Right atrium auricular region (tissue), 2 donors: ENCODE measurements at places on chromosomes 11 and 22. TPM values are rescaled to one million over a fixed set of nuclear protein-coding genes. Genes with fewer than 3 reads are reported as not detected.

- no peaks in the 10 kb centered on the region for H3K4me1 ChIP-seq
- peak overlapping the region; percentile 39 for H3K4me3 ChIP-seq
- peaks cover 7% of the 10 kb centered on the region for H3K27me3 ChIP-seq
- no peaks in the 10 kb centered on the region for H3K36me3 ChIP-seq
Measured at GRCh38 chr11:123430721-123431497, 840 bp downstream of the GRAMD1B start.

The OR8G1 gene
- not detected for total RNA-seq

DNA sequence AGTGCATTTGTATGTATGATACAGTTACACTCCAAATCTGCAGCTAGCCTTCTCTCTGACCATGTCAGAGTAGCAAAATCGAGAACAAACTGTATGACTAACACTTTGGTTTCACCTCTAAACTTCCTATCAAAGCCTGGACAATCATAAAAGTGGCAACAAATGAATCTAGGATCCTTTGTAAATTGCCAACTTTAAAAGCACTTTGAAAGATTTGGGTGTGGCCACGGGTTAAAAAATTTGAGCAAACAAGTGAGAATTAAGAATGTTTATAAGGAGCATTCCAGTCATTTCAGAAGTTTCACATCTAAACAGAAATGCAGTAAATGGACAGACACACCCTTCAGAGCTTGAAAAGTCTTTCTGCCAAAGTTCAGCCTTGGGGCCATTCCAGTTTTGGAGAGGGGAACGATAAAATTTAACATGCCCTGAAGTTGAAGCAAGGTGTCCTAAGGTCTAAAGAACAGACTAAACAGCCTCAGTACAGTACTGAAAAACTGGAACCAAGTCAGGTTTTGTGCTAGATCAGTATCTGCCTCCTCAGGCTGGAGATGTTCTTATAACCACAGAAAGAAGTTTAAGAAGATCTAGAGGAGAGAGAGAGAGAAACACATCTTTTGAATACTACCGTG lies 181.9 kb upstream of the BDNF start:
- H3K27ac ChIP-seq = no peak overlapping the region
- H3K4me3 ChIP-seq = no peak overlapping the region
- H3K4me1 ChIP-seq = no peaks in the 10 kb centered on the region
- no peak for DNase-seq

GRCh38 chr22:42788021-42788420 lies 67.4 kb upstream of the A4GALT start:
- H3K4me1 ChIP-seq = peaks cover 17% of the 10 kb centered on the region
- no peak overlapping the region for H3K4me3 ChIP-seq
- H3K36me3 ChIP-seq = no peaks in the 10 kb centered on the region
- no peak for DNase-seq
- H3K27me3 ChIP-seq = no peaks in the 10 kb centered on the region

The FIBIN gene
- 13.9 TPM for total RNA-seq

DNA sequence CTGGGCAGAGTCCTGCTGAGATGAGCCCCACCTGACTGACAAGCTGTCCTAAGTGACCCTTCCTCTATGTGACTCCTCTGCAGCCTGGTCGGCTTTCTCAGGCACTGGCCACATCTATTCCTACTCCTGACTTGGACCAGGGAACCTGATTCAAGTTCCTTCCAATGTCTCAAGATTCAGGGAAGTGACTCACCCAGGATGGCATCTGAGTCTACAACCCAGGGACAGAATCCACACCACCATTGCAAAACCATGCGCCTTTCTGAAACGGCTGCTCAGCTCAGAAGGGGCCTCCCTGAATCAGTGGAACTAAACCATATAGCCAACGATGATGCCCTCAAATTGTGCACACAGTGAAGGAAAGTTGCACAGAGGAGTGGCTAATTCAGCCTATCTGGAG lies 63.9 kb upstream of the CSNK2A3 start:
- DNase-seq = no peak
- no peak overlapping the region for H3K27ac ChIP-seq
- no peaks in the 10 kb centered on the region for H3K27me3 ChIP-seq

- DNase-seq = no peak
- H3K4me3 ChIP-seq = peak overlapping the region; percentile 90
- H3K36me3 ChIP-seq = no peaks in the 10 kb centered on the region
- no peaks in the 10 kb centered on the region for H3K4me1 ChIP-seq
- peak overlapping the region; percentile 97 for H3K27ac ChIP-seq
Measured at GRCh38 chr22:39151329-39151975, 1.0 kb downstream of the CBX7 start.

DNA sequence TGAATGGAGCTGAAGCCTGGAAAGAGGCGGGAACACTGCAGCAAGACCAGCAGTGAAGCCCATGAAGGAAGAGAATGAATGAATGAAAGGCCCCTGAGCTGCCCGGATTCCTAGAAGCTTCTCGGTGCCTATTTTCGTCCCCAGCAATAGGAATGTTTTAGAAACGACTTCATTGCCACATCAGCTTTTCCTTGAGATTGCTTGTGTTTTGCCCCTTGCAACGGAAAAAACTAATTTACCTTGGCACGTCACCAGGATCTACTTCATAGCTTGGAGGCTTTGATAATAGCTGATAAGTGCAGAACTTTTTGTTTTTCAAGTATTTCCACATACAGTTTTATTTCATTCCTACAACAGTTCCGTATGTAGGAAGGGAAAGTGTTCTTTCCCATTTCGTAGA lies 248.9 kb upstream of the NARS2 start:
- no peak overlapping the region for H3K4me3 ChIP-seq
- no peaks in the 10 kb centered on the region for H3K4me1 ChIP-seq
- H3K27me3 ChIP-seq = no peaks in the 10 kb centered on the region
- no peak overlapping the region for H3K27ac ChIP-seq
- DNase-seq = no peak

DNA sequence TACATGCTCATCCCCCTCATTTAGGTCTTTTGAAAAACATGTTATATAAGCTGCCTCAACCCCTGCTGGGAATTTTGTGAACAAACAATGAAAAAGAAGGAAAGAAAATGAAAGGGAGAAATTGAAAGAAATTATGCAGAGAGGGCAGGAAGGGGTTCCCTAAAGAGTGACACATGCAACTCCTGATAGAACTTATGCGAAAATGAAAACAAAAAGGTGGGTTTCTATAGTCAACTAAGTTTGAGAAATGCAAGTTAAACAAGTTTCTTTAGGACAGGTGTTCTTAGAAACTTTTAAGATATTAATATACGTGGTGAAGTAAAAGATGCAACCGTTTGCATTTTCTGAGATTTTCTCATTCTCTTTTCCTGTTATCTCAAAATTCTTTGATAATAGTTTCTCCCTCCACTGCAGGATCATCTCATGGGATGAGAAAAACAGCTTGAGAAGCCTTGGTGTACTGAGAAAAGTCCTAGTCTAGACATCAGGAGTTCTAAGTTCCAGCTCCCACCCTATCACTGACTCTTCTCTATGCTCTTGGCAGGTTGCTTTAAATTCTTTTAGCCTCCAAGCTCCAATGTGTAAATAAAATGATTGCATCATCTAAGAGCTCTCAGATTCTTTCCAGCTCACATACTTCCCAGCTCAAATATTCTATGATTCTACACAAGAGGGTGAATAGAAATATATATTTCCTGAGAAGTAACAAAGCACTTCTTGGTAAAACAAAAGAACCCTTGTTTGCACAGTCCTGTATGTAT lies 109.2 kb downstream of the FAM76B start:
- H3K27me3 ChIP-seq = no peaks in the 10 kb centered on the region
- peak overlapping the region; percentile 25 for H3K27ac ChIP-seq
- H3K4me3 ChIP-seq = no peak overlapping the region
- no peaks in the 10 kb centered on the region for H3K36me3 ChIP-seq
- no peaks in the 10 kb centered on the region for H3K4me1 ChIP-seq

DNA sequence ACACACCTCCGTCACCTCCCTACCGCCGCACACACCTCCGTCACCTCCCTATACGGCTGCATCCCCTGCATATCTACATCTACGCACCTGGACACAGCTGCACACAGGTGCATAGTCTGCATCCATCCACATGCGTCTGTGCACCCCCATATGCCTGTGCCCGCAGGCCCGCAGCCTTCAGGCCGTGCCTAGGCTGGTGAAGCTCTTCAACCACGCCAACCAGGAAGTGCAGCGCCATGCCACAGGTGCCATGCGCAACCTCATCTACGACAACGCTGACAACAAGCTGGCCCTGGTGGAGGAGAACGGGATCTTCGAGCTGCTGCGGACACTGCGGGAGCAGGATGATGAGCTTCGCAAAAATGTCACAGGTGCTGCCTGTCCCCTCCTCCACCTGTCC lies 4.8 kb downstream of the PKP3 start:
- H3K27me3 ChIP-seq = peaks cover 15% of the 10 kb centered on the region
- DNase-seq = no peak
- H3K4me3 ChIP-seq = no peak overlapping the region
- H3K4me1 ChIP-seq = peaks cover 22% of the 10 kb centered on the region
- H3K27ac ChIP-seq = no peak overlapping the region

- H3K4me1 ChIP-seq = no peaks in the 10 kb centered on the region
- no peak overlapping the region for H3K27ac ChIP-seq
- no peaks in the 10 kb centered on the region for H3K27me3 ChIP-seq
- H3K36me3 ChIP-seq = no peaks in the 10 kb centered on the region
Measured at GRCh38 chr11:61254403-61255025, 13.5 kb downstream of the PGA5 start.

The GAL3ST1 gene
- 0.33 TPM for total RNA-seq

GRCh38 chr22:19610518-19611253 lies 86.5 kb upstream of the CLDN5 start:
- no peak overlapping the region for H3K27ac ChIP-seq
- no peak for DNase-seq
- H3K4me1 ChIP-seq = no peaks in the 10 kb centered on the region
- H3K27me3 ChIP-seq = no peaks in the 10 kb centered on the region
- no peaks in the 10 kb centered on the region for H3K36me3 ChIP-seq
- H3K4me3 ChIP-seq = no peak overlapping the region

The OR52N4 gene
- not detected for total RNA-seq

GRCh38 chr22:38924347-38924952 lies 33.0 kb upstream of the APOBEC3A start:
- no peaks in the 10 kb centered on the region for H3K36me3 ChIP-seq
- no peaks in the 10 kb centered on the region for H3K27me3 ChIP-seq
- H3K4me3 ChIP-seq = no peak overlapping the region
- H3K4me1 ChIP-seq = no peaks in the 10 kb centered on the region
- peak overlapping the region; percentile 71 for H3K27ac ChIP-seq

The CSNK1E gene
- total RNA-seq = 78.8 TPM

The HTATIP2 gene
- total RNA-seq = 19.5 TPM

The RFPL1 gene
- not detected for total RNA-seq

DNA sequence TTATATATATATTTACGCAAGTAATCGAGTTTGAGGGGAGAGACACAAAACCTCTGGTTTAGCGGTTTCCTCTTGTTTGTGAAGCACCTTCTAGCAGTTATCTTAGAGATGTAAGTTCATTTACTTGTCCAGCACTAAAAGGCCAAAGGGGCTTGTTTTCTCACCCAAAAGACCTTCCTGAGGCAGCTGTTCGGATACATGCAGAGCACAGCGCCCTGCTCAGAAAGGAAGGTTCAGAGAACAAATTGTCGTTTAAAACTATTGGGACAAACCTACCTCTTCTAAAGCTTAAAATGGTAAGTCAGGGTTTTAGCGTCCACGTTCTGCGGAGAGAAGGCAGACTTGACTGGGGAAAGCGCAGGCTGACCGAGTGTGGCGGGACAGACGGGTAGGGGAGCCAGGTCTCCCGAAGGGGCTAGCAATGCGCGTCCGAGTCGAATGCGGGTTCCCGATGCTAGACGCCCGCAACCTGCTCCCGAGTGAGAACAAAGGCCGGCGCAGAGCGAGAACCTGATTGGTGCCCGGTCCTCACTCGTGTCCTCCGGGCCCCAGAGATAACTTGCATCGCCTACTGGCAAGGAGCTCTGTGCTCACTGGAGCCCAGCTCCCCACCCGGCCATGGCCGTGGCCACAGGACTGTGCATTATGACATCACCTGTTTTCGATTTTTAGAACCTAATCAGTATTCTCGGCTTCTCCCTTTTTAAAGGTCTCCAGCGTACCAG lies 1.0 kb upstream of the SESN3 start:
- no peaks in the 10 kb centered on the region for H3K27me3 ChIP-seq
- peak; percentile 82 for DNase-seq
- H3K4me1 ChIP-seq = peaks cover 9% of the 10 kb centered on the region
- H3K4me3 ChIP-seq = peak overlapping the region; percentile 91
- no peaks in the 10 kb centered on the region for H3K36me3 ChIP-seq

GRCh38 chr11:90639461-90639993 lies 416.7 kb upstream of the CHORDC1 start:
- H3K4me1 ChIP-seq = no peaks in the 10 kb centered on the region
- no peaks in the 10 kb centered on the region for H3K36me3 ChIP-seq
- no peaks in the 10 kb centered on the region for H3K27me3 ChIP-seq

- H3K4me3 ChIP-seq = no peak overlapping the region
- peak overlapping the region; percentile 98 for H3K27ac ChIP-seq
- peaks cover 54% of the 10 kb centered on the region for H3K4me1 ChIP-seq
- H3K36me3 ChIP-seq = no peaks in the 10 kb centered on the region
- no peaks in the 10 kb centered on the region for H3K27me3 ChIP-seq
- DNase-seq = peak; percentile 65
Measured at GRCh38 chr22:41410311-41410751, 28.6 kb downstream of the TEF start.

DNA sequence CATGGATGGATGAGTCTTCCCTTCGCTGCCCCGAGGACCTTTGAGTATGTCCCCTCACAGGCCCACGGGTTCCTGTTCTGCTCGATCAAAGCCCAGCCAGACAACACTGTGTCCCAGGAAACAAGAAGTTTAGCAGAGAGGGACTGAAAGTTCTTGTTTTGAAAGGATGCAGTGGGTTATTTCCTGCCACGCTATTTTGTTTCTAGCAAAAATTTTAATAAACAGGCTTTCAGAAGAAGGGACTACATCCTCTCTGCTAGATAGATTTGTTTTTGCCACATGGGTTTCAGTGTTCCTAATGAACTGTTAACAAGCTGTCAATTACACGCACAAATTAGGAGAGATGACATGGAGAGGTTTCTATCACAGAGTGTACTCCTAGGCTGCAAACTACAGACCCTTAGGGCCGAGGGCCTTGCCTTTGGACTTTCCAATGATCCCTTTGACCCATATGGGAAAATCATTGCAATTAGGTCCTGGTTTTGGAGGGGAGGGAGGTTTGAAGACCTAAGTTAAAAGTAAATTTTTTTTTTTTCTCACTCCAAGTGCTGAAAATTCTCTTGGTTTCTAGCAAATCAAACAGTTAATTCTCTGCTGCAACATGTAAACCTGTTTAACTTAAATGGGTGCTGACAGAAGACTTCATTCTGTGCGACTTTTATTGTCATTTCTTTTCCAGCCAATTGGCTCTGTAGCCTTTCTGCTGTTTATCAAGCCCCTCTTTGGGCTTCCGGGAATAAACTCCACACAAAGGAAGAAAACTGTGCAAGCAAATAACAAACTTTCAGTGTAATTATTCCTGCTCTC lies 81.4 kb downstream of the RCN1 start:
- peak overlapping the region; percentile 36 for H3K4me3 ChIP-seq
- no peaks in the 10 kb centered on the region for H3K27me3 ChIP-seq
- no peaks in the 10 kb centered on the region for H3K36me3 ChIP-seq
- no peaks in the 10 kb centered on the region for H3K4me1 ChIP-seq
- no peak overlapping the region for H3K27ac ChIP-seq

The PYGM gene
- total RNA-seq = 84.7 TPM

DNA sequence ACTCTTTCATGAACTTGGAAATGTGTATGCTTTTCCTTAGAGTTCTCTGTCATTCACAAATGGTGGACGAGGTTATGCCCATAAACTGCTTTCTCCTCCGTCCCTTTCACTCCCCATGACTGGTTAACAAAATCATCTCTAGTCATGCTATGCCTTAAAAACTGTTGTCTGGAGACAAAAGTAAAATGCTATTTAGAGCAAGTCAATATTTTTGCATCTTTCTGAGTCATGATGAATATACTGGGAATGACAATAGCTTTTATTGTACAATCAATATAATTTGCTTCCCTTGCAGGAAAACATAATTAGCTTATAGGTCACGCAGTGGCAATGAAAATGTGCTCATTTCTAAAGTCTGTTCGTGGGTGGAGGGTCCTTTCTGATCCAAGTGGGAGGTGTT lies 216.7 kb upstream of the SORL1-AS1 start:
- no peak overlapping the region for H3K27ac ChIP-seq
- H3K27me3 ChIP-seq = no peaks in the 10 kb centered on the region
- H3K4me1 ChIP-seq = no peaks in the 10 kb centered on the region
- H3K4me3 ChIP-seq = no peak overlapping the region
- DNase-seq = no peak
